ENCODE measurements at places on chromosomes 5 and 9.

DNA sequence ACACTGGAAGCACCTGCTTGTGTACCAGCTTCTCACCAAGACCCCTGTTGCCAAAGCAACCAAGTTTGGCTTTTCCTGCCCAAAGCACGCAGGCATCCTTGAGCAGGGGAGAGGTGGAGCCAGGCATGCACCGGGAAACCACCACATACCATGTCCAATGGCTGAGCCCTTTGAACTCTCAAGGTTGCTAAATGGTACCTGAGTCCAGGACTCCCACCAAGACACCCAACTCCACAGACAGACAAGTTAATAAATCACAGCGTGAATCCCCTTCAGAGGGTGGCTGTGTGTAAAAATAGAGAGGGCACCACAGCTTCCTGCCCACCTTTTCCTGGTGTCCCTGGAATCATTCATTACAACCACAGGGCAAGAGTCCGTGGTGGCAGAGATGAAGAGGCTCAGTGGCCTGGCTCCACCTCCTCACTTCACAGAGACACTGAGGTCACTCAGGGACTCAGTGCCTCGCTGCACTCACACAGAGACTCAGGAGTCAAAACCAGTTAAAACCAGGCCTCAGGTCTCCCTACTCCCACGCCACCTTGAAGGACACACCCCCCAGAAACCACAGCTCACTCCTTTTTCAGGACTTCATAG, 143.7 kb downstream of the C5orf15 start:
- no peak for DNase-seq

DNA sequence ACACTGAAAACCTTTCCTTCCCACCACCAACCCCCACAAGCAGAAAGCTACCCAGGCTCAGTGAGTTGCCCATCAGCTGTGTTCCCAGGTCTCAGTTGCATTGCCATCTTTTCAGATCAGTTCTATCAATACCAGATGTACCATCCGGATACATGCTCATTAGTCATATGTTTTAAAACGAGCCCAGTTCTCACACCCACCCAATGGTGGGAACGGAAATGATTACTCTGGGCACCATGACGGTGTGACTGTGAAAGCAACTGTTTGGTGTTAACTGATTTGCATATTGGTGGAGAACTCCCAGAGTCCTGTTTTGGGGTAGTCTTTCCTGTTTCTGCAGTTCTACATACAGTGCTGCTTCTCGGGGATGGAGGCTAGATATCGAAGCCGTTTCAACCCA, 212.3 kb downstream of the TRIM36 start:
- DNase-seq: no peak

- no peak for DNase-seq
Measured at GRCh38 chr5:172530406-172530805, 76.1 kb upstream of the SH3PXD2B start.

DNA sequence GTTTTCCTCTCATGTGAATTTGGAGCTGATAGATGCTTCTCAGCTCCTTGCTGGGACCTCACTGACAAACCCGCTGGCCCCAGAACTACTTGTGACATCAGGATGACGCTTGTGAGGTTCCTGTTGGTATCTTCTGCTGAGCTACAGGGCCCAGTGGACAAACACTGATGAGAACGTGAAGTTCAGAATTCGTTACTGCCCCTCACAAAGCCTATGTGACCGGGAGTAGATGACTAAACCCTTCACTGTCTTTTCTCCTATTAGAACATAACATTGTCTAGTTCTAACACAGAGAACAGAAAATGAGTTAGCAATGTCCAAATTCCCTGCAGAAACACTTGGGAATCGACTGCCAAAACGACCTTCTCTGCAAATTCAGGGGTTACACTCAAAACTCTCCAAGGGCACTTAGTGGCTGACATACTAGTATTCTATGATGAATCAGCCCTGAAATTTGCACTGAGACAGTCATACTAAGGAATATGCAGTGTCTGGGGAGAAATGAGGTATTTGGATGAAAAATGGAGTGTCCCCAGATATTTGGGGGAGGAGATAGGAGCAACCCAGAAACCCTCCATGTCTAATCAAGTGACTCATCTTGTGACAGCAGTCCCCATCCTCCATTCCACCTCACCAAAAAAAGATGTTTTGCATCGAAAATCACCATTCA, 143.2 kb upstream of the TRIM32 start:
- no peak for DNase-seq

DNA sequence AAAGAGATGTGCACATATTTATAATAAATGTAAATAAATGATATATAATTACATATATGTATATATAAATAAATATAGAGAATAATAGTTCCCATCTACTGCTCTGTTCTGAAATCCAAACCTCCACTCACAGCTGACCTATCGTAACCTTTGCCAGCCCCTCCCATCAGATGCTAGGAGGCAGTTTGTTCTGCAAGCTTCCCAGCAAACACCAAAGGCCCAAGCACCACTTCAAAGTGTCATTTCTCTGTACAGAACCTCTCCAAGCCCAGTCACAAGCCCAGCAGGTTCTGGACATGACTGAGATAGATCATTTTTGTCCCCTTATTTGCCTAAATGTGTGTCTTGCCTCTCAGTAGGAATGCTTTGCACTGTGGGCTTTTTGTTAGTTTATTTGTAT, 62.4 kb downstream of the MFAP3 start:
- no peak for DNase-seq

DNA sequence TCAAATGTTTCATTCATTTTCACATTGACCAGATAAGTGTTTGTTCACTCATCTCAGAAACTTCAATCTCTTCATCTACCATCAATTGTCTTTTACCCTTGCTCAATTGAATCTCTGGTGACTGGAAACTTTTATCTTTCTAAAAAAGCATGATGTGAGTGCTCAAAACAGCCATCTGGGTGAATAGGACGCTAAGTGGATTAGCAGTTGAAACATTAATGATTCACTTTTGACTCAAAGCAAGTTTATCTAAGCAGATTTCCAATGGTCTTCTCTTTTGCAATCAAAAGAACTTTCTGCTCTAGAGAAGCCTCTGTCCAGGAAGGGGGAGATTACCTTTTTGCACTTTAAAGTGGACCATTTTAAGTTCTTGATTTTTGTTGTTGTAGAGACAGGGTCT, 22.2 kb downstream of the KLF4 start:
- DNase-seq: no peak

DNA sequence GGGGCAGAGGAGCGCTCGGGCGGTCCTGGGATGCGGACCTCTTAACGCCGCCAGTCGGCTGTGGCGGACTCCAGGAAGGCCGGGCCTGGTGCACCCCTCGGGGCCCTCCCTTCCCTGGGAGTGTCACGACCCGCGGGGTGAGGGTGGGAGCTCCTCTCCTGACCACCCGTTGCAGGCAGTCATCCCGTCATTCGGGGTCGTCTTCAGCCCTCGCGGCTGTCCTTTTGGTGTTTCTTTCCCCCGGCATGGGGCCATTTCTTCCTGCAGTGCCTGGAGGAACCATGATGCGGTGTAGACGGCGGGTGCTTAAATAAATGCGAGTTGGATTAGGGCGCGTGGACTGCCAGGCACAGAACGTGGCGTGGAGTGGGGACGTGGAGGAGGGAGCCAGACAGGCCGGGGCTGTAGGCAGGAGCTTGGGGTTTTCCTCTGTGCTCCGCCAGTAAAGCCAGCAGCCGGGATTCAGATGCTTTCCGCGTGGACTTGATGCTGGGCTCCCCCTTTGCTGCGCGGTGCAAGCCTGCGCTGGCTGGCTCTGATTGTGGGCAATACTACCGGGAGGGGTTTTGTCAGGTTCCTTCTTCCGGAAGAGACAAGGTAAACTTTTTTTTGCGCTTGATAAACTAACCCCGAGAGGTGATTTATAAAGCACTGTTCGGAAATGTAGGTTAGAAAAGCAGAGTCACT, 868 bp downstream of the KDM4C start:
- DNase-seq: peak; percentile 38

- no peak for DNase-seq
Measured at GRCh38 chr5:855771-856530, 5.2 kb upstream of the ZDHHC11 start.

DNA sequence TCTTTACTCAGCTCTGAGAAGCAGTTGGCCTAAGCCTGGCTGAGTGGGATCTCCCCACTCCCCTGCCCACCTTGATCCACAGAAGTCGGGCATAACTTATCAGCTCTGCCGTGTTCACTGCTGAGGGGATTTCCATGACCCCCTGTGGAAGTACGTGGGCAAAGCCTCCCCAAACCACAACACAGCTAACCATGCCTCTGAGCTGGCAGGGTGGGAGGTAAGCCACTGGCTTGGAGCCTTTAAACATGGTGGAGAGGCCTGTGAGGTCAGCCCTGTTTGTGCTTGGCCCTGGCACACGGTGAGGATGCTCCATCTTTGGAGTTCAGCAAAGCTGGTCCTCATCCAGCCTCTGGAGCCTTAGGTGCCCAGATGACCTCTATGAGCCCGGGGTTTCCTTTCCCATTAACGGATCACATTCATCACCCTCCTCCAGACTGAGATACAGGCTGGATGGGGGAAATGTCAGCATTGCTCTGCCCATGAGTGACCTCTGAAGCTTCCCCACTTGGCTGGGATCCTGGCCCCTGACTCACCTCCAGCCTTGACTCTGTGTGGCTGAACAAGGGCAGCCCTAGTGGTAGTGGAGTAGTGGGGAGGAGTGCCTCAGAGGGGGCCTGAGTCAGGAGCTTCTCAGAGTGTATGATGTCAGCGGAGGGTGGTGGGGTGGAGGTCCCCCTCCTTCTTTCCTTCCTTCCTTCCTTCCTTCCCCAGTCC, 6.2 kb downstream of the PDLIM4 start:
- no peak for DNase-seq

DNA sequence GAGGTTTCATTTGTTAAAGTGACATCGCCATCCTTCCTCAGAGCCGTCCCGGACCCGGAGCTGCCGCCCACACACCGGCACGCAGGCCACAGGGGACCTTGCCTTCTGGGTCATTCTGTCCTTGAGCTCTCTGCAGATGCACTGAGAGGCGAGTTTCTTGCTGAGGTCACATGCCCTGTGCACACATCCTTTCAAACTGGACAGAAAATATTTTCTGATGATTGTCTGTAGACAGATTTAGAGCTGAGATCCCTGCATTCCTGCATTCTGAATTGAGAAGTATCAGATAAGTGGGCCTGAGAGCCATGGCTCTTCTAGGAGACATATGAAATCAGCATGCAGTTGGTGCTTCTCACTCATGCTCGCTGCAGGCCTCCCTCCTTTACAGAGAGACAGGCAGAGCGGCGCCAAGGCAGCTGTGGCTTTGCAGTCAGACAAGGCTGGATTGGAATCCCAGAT, 25.4 kb downstream of the BOD1 start:
- DNase-seq: no peak

GRCh38 chr9:127741831-127742434, 6.8 kb upstream of the TOR2A start:
- no peak for DNase-seq

Measured in activated T-cell treated with anti-CD3 and anti-CD28 coated beads for 1 hour (primary cell).